NCI-H187 treated with DMSO at 0.1 percent for 48 hours (cell line): ENCODE measurements at places on chromosomes 12 and 14.

GRCh38 chr12:50572760-50573159, 68.0 kb downstream of the DIP2B start:
- no peak for DNase-seq

GRCh38 chr12:92703786-92704185, 997 bp downstream of the PLEKHG7 start:
- DNase-seq, result no peak

GRCh38 chr12:53924521-53925405, 13.9 kb upstream of the HOXC13 start:
- DNase-seq, result no peak

DNA sequence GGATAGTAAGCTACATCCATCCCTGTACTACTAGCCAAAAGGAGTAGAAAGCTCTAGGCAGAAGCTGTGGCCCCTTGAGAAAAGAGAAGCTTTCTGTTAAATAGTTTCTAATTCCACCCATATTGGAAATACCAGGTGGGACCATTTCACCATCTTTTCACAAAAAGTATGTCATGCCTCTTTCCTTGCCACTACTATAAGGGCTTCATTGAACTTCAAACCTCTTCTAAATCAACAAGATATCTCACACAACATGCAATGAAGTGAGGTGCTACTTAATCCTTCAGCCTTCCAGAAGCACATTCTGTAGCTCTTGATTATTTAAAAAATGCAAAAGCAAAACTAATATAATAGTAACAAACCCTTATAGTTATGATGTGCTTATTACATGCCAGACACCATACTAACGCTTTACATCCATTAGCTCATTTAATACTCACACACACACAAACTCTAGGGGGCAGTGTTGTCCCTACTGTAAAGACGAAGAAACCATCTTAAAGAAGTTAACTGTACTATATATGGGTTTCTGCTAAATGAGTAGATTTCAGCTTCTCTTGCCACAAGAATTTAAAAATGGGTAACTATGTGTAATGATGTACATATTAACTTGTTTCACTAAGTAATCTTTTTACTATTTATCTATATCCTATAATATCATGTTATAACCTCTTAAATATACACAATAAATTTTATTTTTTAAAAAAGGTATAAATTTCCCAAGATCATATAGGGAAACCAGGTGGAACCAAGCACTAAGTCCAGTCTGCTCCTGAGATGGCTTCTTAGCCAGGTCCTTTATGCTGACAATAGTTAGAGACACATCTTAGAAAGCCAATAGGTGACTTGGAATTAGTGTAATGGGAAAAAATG, 124.4 kb downstream of the RPS29 start:
- DNase-seq, result peak; percentile 39

DNA sequence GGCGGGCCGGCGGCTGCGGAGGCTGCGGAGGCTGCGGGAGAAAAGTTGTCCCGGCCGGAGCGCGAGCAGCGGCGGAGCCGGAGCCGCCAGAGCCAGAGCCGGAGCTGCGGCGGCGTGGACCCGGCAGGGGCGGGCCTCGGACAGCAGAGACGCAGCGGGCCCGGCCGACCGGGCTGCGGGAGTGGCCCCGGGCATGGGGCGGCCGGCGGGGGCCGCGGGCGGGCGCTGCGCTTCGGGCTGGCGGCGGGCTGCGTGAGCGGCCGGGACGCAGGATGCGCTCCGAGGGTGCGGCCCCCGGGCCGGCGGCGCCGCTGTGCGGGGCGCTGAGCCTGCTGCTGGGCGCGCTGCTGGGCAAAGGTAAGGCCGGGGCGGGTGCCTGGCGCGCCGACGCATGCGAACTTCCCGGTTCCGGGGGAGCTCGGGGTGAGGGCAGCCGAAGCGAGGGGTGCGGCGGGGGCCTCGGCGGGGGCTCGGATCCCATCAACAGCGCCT, at the start of gene TMEM132C:
TSS of gene TMEM132C (plus strand) at position 40 of the 492 bp plus-strand sequence. CDS start at position 273, 233 bp downstream.
- no peak for DNase-seq

- no peak for DNase-seq
Observed at GRCh38 chr12:81095501-81096232, 17.8 kb downstream of the ACSS3 start.
